GF-D8 (cell line): ENCODE measurements at places on chromosomes 3 and 15.
A peak's percentile ranks its signal among the peaks of the same experiment; 100 is the strongest.

DNA sequence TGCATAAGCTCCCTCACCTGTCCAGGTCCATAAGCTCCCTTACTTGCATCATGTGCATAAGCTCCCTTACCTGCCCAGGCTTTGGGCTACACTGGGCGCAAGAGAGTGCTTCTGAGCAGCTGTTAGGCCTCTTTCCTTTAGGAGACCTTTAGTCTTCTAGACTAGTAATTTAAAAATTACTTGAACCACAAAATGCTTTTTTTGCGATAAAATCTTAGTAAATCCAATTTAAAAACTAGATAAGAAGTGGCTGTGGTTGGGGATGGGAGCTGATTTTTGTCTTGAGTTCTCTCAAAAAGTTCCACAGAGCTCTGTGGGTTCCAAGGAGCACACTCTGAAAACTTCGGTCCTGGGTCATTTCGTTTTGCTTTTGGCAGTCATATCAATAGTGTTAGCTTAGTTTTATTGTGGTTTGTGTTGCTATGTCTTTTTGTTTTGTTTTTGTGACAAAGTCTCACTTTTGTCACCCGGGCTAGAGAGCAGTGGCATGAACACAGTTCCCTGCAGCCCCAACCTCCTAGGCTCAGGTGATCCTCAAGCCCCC, 6.7 kb downstream of the CEMIP start:
- DNase-seq, result no peak

GRCh38 chr3:163939926-163940325, 1138.4 kb downstream of the SI start:
- DNase-seq, result no peak

- DNase-seq, result no peak
Observed at GRCh38 chr3:157271283-157271882, 111.4 kb upstream of the CCNL1 start.

GRCh38 chr3:182650568-182651128, 142.7 kb upstream of the ATP11B start:
- no peak for DNase-seq

- DNase-seq, result no peak
Observed at GRCh38 chr3:54698054-54698453, 229.8 kb downstream of the LRTM1 start.

DNA sequence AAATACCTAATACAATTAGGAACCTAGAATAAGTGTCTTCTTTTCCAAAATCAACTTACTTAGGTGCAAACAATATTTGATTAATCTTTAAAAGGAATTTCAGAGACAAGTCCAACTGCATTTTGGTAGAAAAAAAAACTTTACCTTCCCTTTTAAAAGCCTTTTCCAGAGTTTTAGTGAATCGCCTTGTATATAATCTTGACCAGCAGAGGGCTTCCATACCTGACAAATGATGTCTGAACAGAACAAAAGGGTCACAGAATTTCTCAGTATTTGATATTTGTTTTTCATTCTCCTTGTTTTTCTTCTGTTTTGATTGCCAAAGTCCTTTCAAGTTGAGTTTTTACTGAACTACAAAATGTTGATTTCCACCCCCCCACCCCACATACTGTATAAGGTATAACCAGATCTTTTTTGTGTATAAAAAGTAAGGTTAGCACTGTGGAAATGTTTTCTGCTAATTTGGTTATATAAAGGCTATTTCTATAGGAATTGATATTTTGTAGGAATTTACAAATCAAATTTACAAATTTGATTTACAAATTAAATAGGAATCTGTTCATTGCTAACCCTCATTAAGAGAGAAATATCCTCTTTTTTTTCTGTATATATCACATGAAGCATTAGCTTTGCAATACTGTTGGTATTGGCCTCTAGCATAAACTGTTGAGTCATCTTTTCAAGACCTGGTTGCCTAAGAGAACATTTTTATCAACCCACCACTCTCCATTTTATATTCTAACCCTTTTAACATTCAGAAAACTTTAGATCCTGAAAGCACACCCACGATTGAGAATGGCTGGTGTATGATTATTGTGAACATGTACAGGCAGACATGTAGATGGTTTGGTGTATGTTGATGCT, 464.1 kb upstream of the RARB start:
- DNase-seq, result no peak

DNA sequence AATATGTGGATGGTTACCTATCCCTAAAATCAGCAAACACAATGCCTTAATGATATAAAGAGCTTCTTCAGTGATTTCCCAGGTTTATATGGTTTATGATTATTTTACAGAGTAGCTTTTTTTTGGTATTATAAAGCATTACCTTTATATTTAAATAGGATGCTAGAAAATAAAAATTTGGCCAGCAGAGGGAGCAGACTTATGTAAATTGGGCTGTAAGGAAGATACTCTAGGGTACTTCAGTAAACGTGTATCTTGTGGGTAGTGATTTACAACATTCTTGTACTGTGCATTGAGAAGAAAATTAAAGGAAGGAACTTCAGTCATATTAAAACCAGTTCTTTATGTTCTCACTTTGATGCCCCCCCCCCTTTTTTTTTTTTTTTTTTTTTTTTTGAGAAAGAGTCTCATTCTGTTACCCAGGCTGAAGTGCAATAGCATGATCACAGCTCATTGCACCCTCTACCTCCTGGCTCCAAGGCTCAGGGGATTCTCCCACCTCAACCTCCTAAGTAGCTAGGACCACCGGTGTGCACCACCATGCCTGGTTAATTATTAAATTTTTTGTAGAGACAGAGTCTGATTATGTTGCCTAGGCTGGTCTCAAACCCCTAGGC, 167.9 kb downstream of the BBX start:
- peak; percentile 26 for DNase-seq

DNA sequence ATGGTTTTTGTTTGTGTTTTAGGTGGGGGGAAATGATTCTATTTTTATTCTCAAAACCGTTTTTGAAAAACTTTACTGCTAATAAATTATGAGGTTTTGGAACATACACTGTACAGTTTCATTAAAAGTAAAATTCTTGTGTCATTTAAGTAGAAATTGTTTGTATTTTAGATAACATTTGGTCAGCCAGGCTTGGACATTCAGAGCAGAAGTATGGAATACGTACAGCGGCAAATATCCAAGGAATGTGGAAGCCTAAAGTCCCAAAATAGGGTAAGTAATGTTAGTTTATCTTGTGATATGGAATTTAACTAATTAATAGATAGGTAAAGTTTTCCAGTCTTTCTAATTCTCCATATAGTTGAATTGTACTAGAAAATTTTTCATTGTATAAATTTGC, 96.6 kb downstream of the SPRED1 start:
- DNase-seq, result no peak

DNA sequence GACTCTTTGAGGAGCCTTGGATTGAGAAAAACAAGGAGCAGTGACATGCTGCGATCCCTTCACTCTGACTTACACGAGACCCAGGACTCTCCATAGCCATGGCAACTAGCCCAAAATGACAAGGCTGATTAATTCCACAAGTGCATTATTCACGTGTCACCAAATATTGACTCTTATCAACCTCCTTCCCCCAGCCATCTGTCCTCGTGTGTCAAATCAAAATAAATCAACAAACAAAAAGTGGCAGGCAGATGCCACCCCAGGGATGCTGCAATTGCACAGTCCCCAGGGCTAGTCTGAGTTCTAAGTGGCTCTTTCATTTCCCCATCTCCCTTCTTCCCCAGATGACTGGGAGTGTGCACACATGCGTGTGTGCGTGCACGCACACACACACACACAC, 104.9 kb downstream of the AQP9 start:
- DNase-seq, result no peak

- no peak for DNase-seq
Observed at GRCh38 chr3:149363053-149363452, 14.4 kb downstream of the TM4SF1 start.

DNA sequence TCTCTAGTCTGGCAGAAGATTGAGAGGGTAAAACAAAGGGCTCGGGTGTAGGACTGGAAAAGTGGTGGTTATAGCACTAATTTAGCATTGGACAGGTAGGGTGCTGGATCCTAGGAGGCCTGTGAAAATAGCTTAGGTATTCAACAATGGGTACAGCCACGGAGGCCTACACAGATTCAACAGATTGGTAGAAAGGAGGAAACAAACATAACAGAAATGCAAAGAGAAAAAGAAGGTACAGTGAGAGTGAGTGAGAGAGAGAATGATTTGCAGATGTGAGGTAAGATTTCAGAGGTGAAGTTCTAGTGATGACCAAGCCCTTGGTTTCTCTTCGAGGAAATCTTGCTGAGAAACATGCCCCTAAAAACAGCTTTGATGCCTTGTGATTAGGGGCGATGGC, 37.9 kb downstream of the ADIPOQ start:
- DNase-seq, result no peak

GRCh38 chr3:13770170-13771169, 109.4 kb downstream of the WNT7A start:
- no peak for DNase-seq

GRCh38 chr15:69715210-69715609, 262.6 kb downstream of the RPLP1 start:
- DNase-seq, result no peak

- no peak for DNase-seq
Observed at GRCh38 chr3:64687781-64688604, at the start of gene ADAMTS9. ADAMTS9 (minus strand) TSS chr3:64688000; CDS start chr3:64687657, 343 bp downstream.

GRCh38 chr3:120192159-120192558, 92.9 kb downstream of the GPR156 start:
- no peak for DNase-seq

DNA sequence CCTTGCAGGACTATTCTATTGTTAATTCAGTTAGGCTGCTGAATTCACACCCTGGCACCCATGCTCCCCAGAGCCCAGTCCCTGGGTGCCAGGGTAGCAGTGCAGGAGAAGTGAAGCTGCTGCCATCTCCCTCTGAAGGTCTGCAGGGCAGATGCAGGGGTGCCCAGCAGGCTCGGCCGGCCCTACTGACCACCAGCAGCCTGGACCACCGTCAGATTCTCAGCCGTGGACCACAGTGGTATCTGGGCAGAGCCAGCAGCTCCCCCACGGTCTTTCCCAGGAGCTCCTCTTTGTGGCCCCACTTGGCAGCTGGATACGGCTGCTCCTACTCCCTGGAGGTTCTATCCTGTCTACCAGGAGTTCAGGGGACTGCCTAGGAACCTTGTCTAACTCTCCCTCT, 46.8 kb downstream of the ALDH1L1 start:
- DNase-seq, result no peak

- no peak for DNase-seq
Observed at GRCh38 chr3:128394033-128394432, 72.7 kb downstream of the DNAJB8 start.

- DNase-seq, result no peak
Observed at GRCh38 chr3:23949784-23950183, 4.7 kb downstream of the NR1D2 start.

DNA sequence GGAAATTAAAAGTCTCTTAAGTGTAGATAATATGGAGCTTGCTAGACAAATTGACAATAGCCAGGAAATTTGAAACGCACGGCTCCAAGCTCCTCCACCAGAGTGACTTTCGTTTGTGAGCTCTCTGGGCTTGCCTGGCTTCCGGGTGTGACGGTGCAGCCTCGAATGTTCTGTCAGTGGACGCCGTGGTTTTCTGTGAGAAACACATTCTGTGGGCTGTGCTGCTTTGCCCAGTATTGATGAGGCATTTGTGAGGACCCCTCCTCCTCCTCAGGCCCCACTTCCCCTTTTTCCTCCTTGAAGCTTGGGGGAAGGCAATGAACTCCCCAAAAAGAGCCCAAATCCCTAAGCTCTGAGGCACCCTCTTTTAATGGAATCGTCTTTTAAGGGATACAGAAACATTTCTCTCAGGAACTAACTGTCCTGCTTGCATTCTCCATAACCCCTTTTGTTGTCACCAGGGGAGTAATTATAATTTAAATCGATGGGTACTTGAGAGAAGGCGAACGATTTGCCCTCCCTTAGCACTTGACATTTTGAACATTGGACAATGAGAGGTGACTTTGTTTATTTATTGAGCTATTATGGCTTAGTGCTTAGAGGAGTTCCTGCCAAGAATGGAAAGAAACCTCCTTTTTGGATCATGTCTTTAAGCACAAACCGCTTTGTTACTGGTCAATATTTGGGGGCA, 40.8 kb downstream of the POLR2M start:
- no peak for DNase-seq

DNA sequence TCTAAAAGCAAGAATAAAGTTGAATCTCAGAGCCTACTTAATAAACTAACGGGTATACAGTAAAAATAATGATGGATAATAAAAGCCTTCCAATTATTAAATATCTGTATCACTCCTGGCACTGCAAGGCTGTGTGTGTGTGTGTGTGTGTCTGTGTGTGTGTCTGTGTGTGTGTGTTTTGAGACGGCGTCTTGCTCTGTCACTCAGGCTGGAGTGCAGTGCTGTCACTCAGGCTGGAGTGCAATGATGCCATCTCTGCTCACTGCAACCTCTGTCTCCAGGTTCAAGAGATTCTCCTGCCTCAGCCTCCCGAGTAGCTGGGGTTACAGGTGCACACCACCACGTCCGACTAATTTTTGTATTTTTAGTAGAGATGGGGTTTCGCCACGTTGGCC, 62.5 kb downstream of the TBL1XR1 start:
- no peak for DNase-seq

GRCh38 chr15:70289191-70289955, 191.7 kb upstream of the TLE3 start:
- DNase-seq, result no peak

GRCh38 chr3:9110802-9111201, 138.6 kb downstream of the SRGAP3 start:
- DNase-seq, result no peak

- no peak for DNase-seq
Observed at GRCh38 chr3:23539185-23539584, 266.6 kb upstream of the UBE2E1 start.

GRCh38 chr3:85560088-85560785, 601.4 kb downstream of the CADM2 start:
- DNase-seq, result no peak

DNA sequence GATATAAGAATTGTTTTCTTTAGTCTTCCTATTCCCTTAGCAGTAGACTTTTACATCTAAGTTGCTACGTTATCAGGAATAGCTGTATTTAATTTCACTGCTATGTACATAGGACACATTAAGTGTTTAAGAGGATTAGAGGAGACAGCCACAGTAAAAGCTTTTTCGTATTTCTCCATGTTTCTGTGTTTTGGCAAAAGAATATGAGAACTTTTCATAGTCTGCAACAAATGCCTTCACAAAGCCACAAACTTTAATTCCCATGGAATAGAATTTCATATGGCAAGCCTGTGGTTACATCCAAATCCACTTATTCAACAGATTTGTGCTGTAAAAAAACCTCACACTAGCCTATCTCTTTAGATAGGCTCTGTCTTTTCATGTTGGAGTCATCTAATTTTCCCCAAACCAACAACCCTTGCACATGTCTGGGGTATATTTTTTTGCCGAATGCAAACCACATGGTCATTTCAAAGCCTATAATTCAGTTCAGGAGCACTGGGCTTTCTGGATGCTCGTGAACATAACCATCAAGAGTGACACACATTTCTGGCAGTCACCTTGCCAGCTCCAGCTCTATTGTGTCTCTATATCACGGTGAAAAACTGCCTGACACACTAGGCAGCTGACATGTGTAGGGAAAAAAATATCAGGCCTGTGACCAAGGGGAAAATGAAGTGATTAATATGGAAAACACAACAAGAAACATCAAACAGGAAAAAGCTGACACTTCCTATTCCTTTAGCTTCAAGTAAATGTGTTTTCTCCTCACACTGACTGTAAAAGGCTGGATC, 19.2 kb downstream of the PLD1 start:
- DNase-seq, result no peak

GRCh38 chr15:72230197-72231065, 559 bp downstream of the PKM start:
- peak; percentile 77 for DNase-seq
